ENCODE measurements at places on chromosomes 5 and 9.
A peak's percentile ranks its signal among the peaks of the same experiment; 100 is the strongest.

- DNase-seq: no peak
Measured at GRCh38 chr9:106716820-106717219, 146.1 kb upstream of the ZNF462 start.

- DNase-seq: no peak
Measured at GRCh38 chr5:39249564-39250274, 30.4 kb upstream of the FYB1 start.

- no peak for DNase-seq
Measured at GRCh38 chr9:137082925-137083290, 3.9 kb upstream of the MAN1B1 start.

GRCh38 chr9:128153947-128154695, 4.9 kb downstream of the LCN2 start:
- DNase-seq: no peak

GRCh38 chr9:132994410-132995120, 16.1 kb downstream of the GFI1B start:
- DNase-seq: peak; percentile 8

DNA sequence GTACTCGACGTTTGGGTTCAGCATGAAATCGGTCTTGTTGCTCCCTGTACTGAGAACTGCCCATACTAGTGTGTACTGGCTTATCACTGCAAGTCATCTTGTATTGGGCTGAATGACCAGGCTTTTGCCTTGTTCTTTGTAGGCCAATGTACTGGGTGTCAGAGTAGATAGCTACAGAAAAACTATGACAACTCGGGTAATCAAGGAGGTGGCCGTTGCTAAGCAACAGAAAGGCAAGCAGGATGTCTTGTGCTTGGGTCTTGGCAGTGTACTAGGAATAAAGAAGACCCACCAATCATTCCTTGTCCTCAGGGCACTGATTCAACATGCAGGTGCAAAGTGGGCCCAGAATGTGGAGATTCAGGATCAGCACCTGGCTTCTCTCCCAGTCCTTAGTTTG, 11.9 kb upstream of the SHISAL2B start:
- DNase-seq: no peak

DNA sequence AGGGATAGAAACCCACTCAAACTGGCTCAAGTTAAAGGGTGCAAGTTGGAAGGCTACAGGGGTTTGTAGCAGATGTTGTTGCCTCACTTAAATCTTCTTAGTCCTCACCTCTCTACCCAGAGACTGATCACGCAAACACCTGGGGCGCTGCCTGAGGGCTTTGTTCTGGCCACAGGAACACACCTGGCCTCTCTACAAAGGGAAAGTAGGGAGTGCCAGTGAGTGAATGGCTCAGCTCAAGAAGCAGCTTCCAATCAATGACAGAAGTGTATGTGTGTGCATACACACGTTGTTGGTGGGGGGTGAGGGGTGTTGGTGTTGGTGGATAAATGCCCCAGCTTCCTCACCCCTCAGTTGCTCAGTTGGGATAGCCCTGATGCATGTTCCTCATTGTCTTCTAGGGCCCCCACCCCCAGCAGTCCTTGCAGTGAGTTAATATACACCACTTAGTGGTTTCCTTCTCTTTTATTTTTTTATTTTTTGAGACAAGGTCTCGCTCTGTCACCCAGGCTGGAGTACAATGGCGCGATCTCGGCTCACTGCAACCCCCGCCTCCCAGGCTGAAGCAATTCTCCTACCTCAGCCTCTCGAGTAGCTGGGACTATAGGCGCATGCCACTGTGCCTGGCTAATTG, 30.6 kb upstream of the CTNNA1 start:
- no peak for DNase-seq

DNA sequence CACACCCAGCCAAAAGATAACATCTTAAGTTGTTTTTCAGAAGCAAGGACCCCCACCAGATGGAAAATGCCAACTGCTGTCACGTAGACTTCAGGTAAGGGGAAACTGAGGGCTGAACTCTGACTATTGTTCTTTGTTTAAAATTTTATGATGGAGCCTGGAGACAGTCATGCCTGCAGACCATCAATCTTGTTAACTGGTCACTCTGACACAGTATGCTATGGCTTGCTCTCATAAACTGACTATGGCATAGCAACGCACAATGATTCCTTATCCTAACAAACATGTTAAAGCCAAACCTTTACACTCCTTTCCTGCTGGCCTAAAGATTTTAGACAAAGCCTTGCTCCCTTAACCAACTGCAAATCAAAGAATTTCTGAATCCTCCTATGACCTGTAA, 43.6 kb upstream of the GOLM1 start:
- no peak for DNase-seq

DNA sequence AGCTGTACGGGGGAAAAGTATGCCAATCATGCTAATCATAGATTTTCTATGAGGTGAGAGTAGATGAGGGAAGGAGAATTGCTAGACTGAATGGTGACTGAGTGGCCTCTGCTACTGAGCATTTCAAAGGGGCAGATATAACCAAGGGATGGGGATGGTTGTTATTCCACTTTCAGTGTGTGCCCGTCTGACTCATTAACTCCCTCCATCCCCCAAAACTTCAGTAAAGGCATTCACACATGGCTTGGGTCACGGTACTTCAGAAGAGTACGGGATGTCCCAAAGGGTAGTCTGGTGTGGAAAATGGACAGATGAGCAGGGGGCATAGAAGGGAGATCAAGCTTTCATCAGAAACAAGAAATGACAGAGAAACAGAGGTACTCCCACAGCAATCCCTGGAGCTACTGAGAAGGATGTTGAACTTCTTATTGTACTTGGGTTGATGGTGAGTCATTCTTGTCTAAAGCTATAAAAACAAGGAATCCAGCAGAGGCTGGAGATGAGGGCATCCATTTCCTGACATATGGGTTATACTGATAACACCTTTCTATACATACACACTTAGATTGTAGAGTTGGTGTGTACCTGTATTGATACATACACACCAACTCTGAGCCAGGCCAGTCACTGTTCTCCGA, 8.9 kb upstream of the TLE4 start:
- DNase-seq: no peak

- DNase-seq: no peak
Measured at GRCh38 chr5:71880536-71880935, 161.5 kb downstream of the CARTPT start.

DNA sequence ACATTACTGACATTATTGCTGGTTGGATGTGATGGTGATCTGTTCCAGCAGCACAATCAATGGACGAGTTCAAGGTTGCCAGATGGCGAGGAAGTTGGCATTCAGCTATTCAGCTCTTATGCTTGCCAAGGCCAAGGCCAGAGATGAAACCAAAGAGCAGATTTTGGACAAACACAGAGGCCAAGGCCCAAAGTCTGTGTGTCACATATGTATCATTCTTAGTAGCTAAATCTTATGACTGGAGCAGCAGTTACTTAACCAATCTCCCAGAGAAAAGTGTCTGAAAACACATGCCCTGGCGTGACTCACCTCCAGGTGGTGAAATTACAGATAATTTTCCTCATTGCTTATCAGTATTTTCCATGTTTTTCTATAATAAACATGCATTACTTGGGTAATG, 189.0 kb upstream of the EGFLAM start:
- no peak for DNase-seq

DNA sequence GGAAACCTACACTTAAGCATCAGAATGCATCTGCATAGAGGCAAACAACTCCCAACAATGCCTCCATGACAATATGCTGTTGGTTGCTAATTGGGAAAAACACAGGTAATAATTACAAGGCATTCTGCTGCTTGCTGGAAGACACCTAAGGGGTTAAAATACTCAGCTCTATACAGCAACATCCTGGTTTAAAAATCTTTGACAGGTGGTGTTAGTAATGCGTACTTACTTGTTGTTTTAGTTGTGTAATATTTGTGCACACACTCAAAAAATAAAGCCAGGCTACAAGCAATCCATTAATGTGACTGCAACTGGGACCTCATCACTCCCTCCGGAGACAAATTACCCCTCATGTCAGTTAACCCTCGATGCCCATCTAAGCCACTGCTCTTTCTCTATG, 126.3 kb upstream of the ELL2 start:
- DNase-seq: no peak

GRCh38 chr5:119316086-119316485, 39.7 kb upstream of the TNFAIP8 start:
- no peak for DNase-seq

- no peak for DNase-seq
Measured at GRCh38 chr9:35324966-35325365, 163.2 kb downstream of the UNC13B start.

DNA sequence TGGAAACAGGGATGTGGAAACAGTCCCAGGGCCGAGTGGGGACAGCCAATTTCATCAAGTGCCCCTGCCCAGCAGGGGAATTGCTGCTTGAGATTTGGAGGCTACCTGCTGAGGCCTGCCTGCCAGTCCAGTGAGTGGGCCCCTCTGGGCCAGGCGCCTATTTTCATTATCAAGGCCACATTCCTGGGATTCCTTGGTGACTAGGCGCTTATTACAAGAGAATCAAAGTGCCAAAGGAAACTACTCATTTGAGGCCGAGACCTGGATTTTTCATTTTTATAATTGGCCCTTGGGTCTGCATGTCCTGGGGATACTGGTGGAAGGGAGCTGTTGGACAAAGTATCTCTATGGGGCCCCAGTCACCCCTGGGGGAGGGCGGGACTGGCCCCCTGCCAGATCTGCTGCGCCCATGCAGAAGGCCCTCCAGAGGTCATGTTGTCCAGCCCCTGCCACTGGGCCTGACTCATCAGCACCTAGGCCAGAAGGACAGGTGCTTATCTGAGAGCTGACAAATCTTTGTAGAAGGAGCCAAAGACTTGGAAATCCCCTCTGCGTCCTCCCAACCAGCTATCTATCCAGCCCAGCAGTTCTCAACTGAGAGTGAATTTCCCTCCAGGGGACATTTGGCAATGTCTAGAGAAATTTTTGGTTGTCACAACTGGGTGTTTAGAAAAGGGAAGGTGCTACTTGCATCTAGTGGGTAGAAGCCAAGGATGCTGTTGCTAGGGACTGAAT, 45.6 kb downstream of the FOXI1 start:
- no peak for DNase-seq

GRCh38 chr9:6631207-6631512, 14.4 kb downstream of the GLDC start:
- no peak for DNase-seq

All from SK-N-SH (cell line).